Activated gamma-delta T cell treated with anti-CD3 and anti-CD28 coated beads, Interleukin-2, amount 50 U/mL, for 16 hours (primary cell): ENCODE measurements at places on chromosomes 11 and 22.

DNA sequence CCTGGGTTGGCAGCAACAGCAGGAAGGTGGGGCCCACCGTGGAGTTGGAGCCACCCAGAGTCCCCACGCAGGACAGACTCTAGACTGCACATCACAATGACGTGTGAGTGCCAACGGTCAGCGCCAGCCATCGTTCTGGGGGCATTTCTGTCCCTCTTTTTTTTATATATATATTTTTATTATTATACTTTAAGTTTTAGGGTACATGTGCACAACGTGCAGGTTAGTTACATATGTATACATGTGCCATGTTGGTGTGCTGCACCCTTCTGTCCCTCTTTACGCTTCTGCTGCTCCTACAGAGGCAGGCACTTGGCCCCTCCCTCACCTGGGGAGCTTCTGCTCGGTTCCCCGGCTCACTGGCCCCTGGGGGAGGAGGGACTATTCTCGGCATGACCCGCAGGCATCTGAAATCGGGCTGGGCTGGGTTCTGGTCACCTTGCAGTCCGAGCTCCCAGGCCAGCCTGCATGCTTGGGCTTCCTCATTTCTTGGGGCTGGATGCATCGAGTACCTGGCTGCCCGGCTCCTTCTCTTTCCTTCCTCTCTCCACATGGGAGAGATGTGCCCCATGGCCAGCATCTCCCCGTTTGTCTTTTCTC lies 787.4 kb downstream of the TBC1D22A start:
- no peak for DNase-seq

GRCh38 chr22:29393019-29393608 lies 4.7 kb upstream of the AP1B1 start:
- DNase-seq = no peak

DNA sequence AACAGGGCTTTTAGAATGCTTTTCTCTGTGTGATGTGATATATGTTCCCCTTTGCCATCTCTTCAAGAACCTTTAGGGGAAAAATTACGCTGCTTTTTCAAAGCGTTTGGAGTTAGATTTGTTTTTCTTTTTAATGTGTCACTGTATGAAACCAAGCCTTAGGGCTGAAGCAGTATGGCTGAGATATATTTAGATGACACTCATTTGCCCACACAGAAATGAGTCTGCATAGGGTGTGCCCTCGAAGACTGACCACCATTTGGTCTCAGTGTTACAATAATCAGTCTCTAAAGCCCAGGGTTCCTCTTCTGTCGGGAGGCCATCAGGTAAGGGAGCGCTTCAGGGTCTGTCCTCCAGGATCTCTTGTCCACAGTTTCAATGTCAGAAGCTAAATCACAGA lies 213.0 kb upstream of the NCAM1 start:
- no peak for DNase-seq

GRCh38 chr11:96203567-96204365 lies 139.2 kb downstream of the MAML2 start:
- DNase-seq = no peak

DNA sequence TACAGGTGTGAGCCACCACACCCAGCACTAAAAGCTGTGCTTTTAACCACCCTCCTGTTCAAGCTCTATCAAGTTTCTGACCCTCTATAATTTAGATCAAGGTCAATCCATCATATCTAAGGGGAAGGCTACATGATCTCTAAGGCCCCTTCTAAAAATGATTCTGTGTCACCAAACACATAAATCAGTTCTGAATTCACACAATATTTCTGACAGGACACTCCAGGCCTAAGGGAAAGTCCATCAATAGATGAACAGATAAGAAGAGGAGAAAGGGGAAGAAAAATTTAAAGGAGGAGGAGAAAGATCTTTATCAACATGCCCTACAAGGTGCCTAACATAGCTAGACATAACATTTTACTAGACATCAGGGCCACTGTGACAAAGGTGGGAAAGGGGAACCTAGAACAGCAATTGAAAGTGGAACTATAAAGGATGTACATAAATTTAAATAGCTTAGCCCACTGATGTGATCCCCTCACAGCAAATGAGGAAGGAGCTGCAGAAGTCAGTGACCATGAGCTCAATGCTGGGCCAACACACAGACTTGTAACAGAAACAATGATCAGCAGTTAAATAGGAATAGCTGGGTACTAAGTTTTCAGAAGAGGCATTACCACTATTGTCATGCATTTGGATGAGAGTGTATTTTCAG lies 4.7 kb downstream of the PRCP start:
- DNase-seq = no peak

- DNase-seq = no peak
Measured at GRCh38 chr11:77506857-77507256, 33.0 kb upstream of the PAK1 start.

- DNase-seq = no peak
Measured at GRCh38 chr11:113269636-113270035, 44.7 kb upstream of the TTC12 start.

DNA sequence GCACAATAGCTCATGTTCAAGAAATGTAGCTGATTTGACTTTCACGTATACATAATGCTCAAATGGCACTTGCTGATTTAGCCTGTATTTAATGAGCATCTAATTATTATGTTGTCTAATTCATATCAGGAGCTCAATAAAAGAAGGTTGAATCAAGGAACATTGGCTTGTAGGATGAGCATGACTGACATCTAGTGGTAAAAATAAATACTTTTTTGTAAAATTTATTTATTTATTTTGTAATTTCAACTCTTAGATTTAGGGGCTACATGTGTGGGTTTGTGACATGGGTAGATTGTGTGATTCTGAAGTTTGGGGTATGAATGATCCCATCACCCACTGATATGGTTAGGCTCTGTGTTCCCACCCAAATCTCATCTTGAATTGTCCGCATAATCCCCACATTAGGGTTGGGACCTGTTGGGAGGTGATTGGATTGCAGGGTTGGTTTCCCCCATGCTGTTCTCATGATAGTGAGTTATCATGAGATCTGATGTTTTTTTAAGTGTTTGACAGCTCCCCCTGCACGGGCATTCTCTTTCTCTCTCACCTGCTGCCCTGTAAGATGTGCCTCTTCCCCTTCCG lies 1.7 kb upstream of the OR52E5 start:
- no peak for DNase-seq

GRCh38 chr11:3914805-3915204 lies 59.3 kb downstream of the STIM1 start:
- no peak for DNase-seq

- no peak for DNase-seq
Measured at GRCh38 chr11:64620381-64620971, 29.5 kb downstream of the SLC22A12 start.

DNA sequence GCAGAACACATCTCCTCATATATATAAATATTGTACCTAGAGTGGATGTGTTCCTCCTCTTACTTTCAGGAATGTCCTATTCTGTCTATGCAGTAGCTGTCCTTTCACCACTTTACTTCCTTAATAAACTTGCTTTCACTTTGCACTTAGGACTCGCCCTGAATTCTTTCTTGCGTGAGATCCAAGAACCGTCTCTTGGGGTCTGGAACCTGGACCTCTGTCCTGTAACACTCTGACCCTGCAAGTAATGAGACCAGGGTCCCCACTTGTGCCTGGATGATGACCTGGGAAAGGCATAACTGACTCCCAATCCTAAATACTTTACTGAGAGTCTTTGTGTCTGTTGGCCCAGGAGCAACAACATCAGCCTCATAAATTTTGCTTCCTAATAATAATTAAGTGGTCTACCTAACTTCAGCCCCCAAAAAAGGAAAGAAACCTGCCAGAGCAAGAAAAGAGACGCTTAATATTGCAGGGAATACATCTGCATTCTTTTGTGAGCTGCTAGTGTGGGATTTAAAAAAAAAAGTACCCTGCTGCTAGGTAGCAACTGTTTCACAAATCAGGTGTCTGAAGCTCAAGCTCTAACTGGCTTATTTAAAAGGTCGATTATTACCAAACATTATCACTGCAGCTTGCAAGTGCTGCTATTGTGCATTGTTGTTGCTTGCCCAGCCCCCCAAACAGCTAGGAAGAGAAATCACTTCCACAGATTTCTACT lies 69.3 kb downstream of the FAM168A start:
- no peak for DNase-seq

- DNase-seq = no peak
Measured at GRCh38 chr11:75150879-75151278, at the start of gene SLCO2B1. TSS of gene SLCO2B1 (plus strand) at chr11:75151107. CDS start at chr11:75151382, 275 bp downstream.

DNA sequence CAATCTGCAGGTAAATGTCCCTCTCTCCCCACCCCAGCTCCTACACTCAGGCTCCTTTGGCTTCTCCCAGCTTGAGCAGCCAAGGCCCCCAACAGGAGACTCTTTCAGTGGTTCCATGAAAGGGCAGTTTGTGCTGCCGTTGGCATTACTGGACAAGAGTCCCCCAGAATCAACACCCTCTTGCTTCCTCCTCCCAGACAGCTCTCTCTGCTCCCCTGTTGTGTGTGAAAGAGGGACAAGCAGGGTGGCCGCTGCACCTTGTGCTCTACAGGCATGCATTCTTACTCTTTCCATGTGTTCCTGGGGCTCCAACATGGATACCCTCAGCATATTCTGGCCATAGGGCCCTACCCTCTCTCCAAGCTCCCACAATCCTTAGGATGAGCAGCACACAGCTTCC lies 48.7 kb downstream of the P4HA3 start:
- DNase-seq = no peak

DNA sequence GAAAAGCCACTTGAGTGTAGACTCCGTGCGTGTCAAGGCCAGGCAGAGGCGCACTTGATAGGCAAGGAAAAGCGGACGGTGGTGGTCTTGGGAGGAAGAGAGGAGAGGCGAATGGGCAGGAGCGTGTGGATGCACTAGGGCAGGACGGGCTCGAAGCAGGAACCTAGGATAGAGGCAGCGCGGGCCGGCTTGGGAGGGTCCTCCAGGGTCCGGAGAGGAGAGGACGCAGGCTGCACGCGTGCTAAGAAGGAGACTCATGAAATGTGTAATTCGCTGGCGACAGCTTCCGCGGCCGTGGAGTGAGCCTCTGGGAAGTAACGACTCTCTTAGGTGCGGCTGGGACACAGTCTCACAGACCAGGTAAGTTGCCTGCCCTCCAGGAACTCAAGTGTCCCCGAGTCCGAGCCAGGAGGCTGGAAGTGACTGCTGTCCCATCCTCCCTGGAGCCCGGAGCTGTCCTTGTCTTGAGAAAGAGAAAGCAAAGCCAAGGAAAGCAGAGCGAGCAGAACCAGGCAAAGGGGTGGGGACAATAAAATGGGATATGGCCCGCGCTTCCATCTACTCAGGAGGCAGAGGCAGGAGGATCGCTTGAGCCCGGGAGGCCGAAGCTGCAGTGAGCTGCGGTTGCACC lies 874 bp upstream of the IL17RA start:
- no peak for DNase-seq

- no peak for DNase-seq
Measured at GRCh38 chr11:129732941-129733340, 82.7 kb upstream of the TMEM45B start.

DNA sequence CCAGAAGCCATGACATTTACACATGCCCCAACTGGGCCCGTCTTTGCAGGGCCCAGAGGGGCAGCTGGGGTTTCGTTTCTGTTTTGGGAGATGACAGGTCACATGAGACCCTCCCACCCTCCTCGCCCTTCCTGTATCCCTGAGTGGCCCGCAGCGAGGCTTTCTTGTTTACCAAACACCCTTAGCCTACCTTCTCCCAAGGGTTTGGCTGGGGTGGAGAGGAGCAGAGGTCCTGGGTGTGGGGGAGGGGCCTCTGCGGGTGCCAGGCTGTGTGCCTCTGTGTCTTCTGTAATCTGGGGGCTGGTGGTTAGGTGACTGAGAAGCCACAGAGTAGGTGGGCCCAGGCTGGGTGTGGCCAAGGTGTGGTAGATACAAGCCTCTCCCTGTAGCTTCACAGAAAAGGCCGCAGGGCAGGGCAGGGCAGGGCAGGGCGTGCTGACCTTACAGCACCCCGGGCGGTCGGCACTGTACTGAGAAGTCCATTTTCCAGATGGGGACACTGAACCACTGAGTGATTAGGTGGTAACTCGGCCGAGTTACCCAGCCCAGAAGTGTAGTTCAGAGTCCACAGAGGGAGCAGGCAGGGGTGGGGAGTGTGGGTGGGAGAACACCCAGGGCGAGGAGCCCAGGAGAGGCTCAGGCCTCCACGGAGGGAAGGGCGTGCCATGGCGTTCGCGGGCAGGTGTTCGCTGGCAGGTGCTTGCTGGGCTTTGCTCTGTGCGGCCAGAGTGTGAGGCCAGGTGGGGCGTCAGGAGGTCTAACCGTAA lies 8.7 kb downstream of the PRR5 start:
- DNase-seq = peak; percentile 32

DNA sequence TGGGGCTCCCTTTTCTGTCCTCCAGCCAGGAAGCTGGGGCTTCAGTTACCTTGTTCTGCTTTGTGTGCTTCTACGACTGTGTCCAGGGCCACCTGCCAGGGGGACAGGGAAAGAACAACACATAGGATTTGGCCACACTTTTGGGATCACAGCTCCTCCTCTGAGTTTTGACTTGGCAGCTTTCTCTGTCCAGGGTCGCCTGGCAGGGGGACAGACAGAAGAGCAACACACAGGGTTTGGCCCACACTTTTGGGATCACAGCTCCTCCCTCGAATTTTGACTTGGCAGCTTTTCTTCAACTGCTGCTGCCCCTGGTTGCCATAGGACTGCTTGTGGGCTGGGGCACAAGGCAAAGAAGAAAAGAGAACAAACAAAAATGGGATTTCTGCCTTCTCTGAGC lies 19.1 kb downstream of the INCENP start:
- DNase-seq = no peak

GRCh38 chr11:69831985-69832384 lies 12.8 kb upstream of the FGF3 start:
- no peak for DNase-seq

DNA sequence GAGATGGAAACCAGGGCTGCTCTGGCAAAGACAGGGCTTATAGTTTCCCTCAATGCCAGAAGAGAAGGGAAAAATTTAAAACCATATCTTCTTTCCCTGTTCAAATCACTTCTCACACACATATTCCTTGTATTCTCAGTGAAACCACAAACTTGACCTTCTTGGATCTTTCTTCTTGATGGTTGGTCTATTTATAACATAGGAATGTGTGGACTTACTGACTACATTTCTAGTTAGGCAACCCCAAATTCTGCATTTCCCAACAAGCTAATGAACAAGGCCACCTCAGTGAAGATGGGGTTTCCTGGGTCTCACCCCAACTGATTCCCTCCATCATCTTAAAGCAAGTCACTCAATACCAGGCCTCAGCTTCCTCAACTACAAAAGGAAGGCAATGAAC lies 3.8 kb upstream of the QSER1 start:
- DNase-seq = no peak

DNA sequence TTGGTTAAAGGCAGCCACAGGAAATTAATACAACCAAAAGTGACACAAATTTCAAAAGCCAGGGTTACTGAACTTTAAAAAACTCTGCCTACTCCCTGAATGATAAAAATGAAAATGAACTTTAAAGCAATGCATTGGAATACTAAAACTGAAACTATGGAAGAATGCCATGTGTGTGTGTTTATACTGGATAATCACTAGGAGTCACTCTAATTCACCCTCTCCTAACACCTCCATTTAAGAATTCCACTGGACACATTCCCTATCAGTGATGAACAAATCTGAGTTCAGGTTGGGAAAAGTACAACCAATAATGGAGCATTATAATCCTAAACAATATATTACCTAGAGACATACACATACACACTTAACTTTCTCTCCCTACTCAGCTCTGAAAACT lies 27.5 kb upstream of the PLAAT3 start:
- no peak for DNase-seq
